ENCODE measurements at places on chromosomes 2 and 18. TPM values are rescaled to one million over a fixed set of nuclear protein-coding genes. Genes with fewer than 3 reads are reported as not detected.
A peak's percentile ranks its signal among the peaks of the same experiment; 100 is the strongest.

DNA sequence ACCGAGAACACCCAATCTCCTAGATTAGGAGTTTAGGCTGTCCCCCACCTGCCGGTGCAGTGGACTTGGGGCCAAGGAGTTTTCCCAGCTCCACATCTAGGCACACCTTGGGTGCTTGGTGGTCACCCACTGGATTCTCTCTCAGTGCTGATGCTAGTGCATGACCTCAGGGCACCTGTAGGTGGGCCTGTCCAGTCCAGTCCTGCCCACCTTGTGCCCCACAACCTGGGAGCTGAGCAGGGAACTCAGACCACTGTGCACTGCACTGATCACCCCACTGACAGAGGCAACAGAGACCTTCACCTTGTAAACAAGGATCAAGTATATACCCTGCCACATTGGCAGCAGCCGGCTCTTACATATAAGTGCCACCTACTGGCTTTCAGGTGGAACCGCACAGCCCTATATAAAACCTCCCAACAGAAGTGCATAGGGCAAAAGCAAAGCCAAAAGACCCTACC lies 12.7 kb upstream of the CDH19 start:
- DNase-seq, result no peak

DNA sequence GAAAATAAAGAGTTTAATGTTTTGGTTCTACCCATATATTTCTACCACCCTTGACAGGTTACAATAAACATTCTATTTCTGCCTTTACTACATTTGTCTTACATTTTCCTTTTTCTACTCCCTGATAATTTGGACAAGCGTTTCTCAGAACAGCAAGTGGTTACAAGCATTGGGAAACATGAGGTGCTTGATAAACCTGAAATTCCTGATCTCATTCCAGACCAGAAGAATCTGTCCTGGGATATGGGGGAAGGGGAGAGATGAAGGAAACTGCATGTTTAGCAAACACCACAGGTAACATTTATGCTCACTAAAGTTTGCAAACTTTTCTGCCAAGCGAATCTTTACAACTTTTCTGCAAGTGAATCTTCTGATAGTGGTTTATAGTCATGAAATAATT lies 28.3 kb upstream of the DSC1 start:
- no peak for DNase-seq

GRCh38 chr2:148039783-148040182 lies 18.9 kb downstream of the MBD5 start:
- no peak for DNase-seq

DNA sequence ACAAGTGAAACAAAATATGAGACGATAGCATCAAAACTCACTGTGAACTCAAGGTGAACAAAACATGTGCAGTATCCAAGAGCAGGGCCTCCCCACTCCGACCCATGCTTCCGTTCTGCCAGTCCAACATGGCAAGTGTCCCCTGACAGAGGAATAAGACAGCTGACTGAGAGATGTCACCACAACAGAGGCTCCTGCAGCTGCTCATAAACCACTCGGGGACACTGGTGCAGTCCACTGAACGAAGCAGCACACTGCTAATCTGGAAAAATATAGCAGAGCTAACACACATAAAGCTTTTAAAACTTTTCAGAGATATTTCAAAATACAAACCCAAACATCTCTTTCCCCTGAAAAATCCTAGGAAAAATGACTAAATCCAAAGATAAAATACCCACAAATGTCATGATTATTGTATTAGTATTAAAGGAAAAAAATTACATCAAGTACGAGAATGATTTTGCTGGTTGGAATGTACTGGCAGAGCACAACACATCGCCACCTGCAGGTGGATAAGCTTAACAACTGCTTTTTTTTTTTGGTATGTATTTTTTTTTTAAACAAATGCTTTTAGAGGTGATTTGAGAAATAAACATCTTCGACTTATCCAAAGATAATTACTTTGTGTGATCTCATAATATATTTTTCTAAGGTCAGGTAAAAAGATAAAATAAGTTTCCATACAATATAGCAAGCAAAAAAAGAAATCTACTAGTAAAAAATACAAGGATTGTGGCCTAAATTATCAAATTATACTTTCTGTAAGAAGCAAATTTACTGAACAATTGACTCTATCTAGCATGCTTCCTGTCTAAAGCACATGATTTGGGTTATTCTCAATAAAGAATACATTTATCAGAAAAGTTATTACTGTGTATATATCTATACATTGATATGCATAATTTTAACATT lies 18.6 kb downstream of the THADA start:
- peak; percentile 38 for DNase-seq

DNA sequence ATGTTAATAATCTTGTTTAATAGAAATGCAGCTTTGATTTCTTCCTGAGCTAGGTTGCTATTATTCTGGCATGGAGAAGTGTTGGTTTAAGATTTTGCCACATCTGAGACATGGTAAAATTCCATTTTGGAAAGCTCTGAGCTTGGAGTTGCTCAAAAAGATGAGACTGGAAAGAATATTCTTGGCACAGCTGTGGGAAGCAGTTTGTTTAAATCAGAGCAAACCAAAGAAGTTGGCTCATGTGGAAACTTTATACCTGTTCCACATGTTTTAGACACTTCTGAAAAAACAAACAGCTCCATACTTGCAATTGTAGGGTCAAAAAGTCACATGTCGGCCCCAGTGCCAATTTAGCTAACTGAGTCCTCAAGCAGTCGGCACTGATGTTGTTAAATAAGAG lies 116.6 kb downstream of the SLC4A3 start:
- DNase-seq, result no peak

DNA sequence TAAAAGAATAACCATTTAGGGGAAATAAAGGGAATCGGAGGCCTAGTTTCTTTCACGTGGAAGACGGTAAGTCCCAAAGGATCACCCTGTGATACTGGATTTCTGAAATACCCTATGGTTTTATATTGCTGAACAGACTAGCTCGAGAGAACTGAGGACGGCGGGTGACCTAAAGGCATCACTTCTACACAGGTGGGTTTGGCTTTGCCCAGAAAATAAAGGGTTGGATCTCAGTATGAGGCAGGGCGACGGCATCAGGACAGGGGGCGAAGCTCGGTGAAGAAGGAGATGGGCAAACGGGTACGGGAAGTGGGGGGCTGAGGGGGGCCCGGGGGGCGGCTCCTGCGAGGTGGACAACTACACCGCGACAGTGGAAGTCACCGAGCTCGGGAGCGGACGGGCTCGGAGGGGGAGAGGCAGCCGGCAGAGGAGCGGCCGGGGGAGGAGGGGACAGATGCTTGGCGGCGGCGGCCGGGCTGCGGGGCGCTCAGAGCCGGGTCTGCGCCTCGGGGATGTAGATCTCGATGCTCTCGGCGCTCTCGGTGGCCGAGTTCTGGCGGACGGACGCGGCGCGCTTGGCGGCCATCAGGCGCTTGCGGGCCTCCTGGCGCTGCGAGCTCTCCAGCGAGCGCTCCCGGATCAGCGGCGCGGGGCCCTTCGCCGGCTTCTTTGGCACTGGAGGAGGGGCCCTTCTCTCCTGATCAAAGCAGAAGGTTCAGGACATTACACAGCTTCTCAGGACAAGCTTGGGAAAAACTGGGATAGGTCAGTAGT lies 48.9 kb downstream of the TGIF1 start:
- DNase-seq, result peak; percentile 30

Gene DNAJC27
- total RNA-seq, result 6.0 TPM

Gene SLC9A4
- total RNA-seq, result 0.10 TPM

Gene IL36B
- total RNA-seq, result not detected

Gene MBP
- 35.9 TPM for total RNA-seq
